ENCODE measurements at places on chromosomes 4 and X.

DNA sequence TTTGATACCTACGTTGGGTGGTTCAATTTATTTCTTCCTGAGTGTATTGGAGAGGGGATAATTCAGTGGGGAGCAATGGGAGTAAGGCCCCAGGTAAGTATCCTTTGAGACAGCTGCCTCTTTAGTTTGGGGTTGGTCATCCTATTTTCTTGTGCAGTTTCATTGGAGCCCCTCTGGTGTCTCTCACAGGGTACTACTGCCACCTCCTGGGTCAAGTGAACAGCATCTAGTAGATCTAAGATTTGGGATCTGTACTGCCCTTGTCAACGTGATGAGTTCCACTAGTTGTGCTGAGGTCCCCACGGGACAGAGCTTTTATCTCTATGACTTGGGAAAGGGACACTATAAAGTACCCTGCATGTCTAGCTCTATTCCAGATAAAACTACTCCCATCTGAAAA lies 80.6 kb downstream of the PBDC1 start:
- no peak for DNase-seq

DNA sequence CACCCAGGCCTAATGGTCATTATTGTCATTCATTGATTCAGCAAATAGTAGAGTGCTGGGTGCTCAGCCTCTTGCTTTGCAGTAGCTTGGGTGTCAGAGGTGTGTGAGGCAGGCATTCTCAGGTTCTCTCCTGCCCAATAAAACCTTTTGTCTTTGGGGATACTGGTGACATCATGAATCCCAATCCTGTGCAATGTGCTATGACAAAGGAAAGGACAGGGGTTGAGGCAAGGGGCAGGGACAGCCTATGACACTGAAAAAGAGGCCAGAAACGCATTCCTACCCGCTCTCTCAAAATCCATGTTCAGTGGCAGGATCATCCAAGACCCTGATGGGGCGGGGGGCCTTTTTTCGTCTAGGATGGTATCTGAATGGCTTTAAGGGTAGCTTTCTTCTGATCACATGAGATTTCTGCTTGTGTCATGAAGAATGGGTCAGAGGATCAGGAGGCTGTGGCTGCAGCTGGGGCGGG lies 1.5 kb upstream of the FAM193A start:
- DNase-seq: no peak

DNA sequence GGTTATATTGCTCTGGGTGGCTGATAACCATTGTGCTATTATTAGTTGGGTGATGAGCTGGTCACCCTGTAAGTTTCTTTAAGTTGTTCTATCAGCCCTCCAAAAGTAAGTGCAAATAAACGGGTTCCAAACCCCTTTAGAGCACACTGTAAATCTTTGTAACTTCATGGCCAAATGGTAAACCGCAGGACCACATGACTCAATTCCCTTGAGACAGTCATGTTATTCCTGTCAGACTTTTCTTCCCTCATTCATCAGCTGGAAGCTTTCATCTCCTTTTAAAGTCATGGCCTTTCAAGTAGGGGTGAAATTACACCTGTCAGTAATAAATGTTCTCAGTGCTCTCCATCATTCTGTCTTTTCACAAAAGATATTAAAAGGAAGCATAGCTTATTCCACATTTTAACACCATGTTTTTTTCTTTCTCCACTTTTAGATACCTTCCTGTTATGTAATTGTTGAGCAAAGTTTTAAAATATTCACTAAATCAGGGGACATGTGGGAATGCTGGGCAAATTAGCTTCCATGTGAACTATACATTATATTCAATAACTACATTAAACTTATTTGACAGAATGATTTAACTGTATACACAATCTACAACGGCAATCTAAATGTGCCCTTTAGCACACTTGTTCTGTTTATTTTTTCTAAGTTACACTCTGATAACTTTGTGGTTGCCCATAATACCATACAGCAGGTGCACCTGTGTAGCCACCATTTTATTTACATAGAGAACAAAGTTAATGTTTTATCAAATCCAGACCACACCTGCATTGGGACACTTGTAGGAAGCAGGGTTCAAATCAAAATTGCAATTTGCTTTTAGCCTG lies 275.5 kb downstream of the CFAP299 start:
- DNase-seq: no peak

DNA sequence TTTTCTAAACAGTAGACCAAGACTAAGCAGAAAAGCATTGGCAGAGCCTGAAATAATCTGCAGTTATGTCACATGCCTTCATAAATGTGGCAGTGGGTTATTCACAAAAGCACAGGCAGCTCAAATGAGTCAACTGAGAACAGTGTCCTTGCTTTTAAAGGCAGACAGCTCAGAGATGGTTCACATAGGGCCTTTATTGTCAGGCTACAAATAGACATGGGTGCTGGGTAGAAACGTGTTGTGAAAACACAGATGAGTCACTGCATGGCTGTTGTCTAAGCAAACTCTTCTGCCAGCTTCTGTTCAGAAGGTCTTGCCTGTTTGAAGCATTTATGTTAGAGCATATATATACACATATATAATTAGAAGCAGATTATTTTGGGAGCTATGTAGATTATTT lies 118.0 kb downstream of the SLC4A4 start:
- peak; percentile 18 for DNase-seq

DNA sequence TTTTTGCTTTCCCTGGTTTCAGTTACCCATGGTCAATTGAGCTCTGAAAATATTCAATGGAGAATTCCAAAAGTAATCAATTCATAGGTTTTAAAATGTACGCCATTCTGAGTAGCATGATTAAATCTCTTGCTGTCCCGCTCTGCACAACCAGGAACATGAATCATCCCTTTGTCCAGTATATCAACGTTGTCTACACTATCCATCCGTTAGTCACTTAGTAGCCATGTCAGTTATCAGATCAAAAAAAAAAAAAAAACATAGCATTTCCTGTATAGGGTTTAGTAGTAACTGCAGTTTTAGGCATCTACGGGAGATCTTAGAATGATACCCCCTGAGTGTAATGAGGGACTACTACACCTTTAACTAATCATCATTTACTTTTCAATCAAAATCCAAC lies 15.1 kb downstream of the LAMP2 start:
- DNase-seq: no peak

- no peak for DNase-seq
Measured at GRCh38 chrX:133461231-133461630, 45.9 kb upstream of the GPC4 start.

DNA sequence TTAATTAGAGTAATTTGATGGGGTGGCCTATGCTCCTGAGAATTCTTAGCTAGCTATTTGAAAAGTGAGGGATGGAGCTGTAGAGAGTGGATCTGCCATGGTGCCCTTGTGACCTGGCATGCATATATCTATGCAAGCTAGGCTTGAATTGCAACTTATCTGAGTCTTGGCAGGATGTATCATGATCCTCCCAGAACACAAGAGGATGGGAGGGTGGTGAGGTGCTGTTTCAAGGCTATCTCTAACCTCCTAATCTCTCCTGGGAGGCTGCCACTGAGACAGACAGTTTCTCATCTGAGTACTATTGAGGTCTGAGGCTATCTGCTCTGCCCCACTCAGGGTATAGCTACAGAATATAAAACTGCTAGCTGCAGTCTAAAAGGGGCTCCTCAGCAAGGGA lies 56.6 kb downstream of the BRCC3 start:
- no peak for DNase-seq
